Spinal cord (tissue), 10 donors: ENCODE measurements at places on chromosomes 5 and 9. TPM values are rescaled to one million over a fixed set of nuclear protein-coding genes. Genes with fewer than 3 reads are reported as not detected.

- no peaks in the 10 kb centered on the region for H3K36me3 ChIP-seq
- no peak overlapping the region for H3K4me3 ChIP-seq
- DNase-seq, result peak; percentile 67
- no peaks in the 10 kb centered on the region for H3K27me3 ChIP-seq
These were observed 60.3 kb upstream of the DAB2 start for GRCh38 chr5:39485079-39485478.

Gene FKTN
- total RNA-seq, result 37.7 TPM

- peaks cover 3% of the 10 kb centered on the region for H3K4me1 ChIP-seq
- no peak overlapping the region for H3K27ac ChIP-seq
- H3K36me3 ChIP-seq, result no peaks in the 10 kb centered on the region
- DNase-seq, result no peak
These were observed 4.1 kb downstream of the ISOC1 start for GRCh38 chr5:129098488-129099183.

DNA sequence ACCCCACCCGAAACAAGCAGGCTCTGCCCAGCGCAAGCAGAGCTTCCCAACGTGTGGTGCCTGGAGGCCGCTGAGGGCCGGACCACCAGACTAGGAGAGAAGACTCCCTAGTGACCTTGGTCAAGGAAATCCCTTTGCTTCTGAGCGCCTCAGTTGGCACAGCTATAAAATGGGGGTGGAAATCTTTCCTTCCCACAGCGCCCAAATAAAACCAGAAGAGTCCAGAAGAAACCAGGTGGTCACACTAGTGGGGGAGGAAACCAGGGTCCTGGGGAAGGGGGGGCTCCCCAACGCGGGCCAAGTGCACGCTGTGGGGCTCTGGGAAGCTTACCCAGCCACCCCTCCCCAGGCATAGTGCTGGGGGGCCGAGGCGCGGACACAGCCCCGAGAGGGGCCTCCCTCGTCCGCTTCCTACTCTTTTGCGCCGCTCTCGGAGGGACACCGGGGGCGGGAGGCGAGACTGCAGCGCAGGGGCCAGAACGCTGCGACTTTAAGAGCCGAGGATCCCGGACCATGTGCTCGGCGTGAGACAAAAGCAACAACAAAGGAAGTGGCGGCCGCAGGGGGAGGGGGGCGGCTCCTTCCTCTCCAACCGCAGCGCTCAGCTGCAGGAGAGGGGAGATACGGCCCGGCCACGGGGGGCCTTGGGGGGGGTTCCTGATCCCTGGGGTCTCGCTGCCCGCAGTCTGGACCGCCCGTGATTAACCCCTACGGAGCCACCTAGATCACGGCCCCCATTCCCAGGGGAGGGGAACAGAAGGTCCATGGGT lies 885 bp downstream of the RNF44 start:
- H3K27me3 ChIP-seq, result no peaks in the 10 kb centered on the region
- H3K4me1 ChIP-seq, result peaks cover 62% of the 10 kb centered on the region
- peak overlapping the region; percentile 100 for H3K4me3 ChIP-seq
- peak overlapping the region; percentile 99 for H3K27ac ChIP-seq
- peaks cover 32% of the 10 kb centered on the region for H3K36me3 ChIP-seq

DNA sequence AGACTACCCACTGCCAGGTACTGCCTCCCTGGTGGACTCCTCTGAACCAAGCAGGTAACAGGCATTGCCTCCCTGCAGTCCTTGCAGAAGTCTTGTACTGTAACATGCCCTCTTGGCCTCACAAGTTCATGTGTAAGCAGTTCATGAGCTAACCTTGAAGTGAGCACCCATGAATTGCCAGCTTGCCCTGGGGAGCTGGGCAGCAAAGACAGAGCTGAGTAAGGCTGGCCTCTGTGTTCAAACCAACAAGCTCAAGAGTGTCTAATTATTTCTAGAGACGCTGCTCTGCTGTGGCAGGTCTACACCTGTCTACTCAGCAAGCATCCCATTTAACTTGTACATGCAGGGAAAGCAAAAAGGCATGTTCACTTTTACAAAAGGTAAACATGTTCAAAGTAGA lies 113.5 kb downstream of the FEM1C start:
- H3K27ac ChIP-seq, result no peak overlapping the region
- no peaks in the 10 kb centered on the region for H3K4me1 ChIP-seq
- no peak overlapping the region for H3K4me3 ChIP-seq
- no peak for DNase-seq

Gene MAML1
- total RNA-seq, result 10.8 TPM

Gene ATP10B
- 9.3 TPM for total RNA-seq

GRCh38 chr9:126451316-126451885 lies 124.8 kb downstream of the MVB12B start:
- peaks cover 34% of the 10 kb centered on the region for H3K4me1 ChIP-seq
- DNase-seq, result no peak
- no peak overlapping the region for H3K4me3 ChIP-seq
- H3K27me3 ChIP-seq, result no peaks in the 10 kb centered on the region
- H3K36me3 ChIP-seq, result peaks cover 19% of the 10 kb centered on the region

DNA sequence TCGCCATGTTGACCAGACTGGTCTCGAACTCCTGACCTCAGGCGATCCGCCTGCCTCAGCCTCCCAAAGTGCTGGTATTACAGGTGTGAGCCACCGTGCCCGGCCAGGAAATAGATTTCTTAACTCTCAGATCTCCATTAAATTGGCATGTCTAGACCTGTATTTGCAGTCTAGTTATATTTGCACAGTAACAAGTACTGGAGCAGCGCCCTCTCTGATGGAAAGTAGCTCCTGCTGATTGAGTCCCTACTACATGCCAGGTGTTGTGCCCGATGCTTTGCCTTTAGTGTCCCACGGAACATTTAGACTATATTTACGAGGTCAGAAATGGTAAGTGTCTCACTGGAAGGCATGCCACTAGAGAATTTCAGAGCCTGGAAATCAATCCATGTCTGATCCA lies 15.8 kb upstream of the TMED9 start:
- no peak for DNase-seq
- no peak overlapping the region for H3K4me3 ChIP-seq
- no peaks in the 10 kb centered on the region for H3K4me1 ChIP-seq
- peaks cover 2% of the 10 kb centered on the region for H3K27me3 ChIP-seq

GRCh38 chr5:115333164-115333563 lies 36.7 kb upstream of the CCDC112 start:
- no peak for DNase-seq
- H3K36me3 ChIP-seq, result no peaks in the 10 kb centered on the region
- no peak overlapping the region for H3K27ac ChIP-seq
- H3K4me3 ChIP-seq, result no peak overlapping the region
- H3K4me1 ChIP-seq, result peaks cover 6% of the 10 kb centered on the region
- H3K27me3 ChIP-seq, result no peaks in the 10 kb centered on the region

Gene WDR31
- total RNA-seq, result 4.8 TPM

Gene GALNT12
- 6.3 TPM for total RNA-seq

Gene NPR2
- 15.0 TPM for total RNA-seq

- peaks cover 38% of the 10 kb centered on the region for H3K36me3 ChIP-seq
- H3K27ac ChIP-seq, result peak overlapping the region; percentile 94
- no peaks in the 10 kb centered on the region for H3K27me3 ChIP-seq
- peaks cover 19% of the 10 kb centered on the region for H3K4me1 ChIP-seq
- peak overlapping the region; percentile 56 for H3K4me3 ChIP-seq
These were observed 483 bp upstream of the EIF4EBP3 start for GRCh38 chr5:140546851-140547507.

Gene PTGDS
- total RNA-seq, result 6,990 TPM

DNA sequence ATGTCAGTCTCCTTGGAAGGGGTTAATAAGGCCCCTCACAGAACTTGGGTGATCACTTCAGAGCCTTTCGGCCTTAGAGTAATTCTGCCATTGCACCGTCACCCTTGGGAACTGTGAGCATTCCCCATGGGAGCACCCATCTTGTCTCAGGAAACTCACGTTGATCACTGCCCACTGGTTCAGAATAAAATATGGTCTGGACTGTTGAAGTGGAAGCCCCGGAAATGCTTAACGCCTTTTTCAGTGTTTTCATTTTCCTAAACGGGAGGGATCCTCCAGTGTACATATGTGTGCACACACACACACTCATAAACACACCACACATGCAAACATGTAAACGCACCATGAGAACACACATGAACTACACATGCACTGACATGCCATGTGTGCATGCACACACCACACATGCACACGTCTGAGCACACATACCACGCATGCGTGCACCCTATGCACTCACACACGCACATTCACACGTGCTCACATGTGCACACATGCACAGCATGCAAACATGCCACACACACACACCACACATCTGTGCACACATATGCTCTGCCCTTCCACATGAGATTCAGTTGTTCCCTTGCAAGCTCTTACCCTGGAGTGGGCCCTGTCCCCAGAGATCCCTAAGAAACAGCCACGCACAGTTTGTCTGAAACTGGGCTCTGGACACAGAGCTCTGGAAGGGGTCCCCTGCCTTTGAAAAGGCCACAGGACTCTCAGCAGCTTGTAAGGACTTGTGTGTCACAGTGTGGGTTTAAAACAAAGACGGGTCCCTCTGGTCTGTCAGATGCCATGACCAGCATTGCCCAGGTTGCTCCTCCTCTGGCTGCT lies 17.0 kb downstream of the MRPL36 start:
- peaks cover 22% of the 10 kb centered on the region for H3K4me1 ChIP-seq
- no peaks in the 10 kb centered on the region for H3K36me3 ChIP-seq
- peak; percentile 6 for DNase-seq
- H3K4me3 ChIP-seq, result no peak overlapping the region
- H3K27me3 ChIP-seq, result no peaks in the 10 kb centered on the region
- H3K27ac ChIP-seq, result no peak overlapping the region

GRCh38 chr5:168647083-168647482 lies 67.9 kb upstream of the PANK3 start:
- H3K4me3 ChIP-seq, result no peak overlapping the region
- no peaks in the 10 kb centered on the region for H3K27me3 ChIP-seq
- no peaks in the 10 kb centered on the region for H3K36me3 ChIP-seq
- no peak for DNase-seq

Gene LCN15
- not detected for total RNA-seq

- no peak for DNase-seq
- H3K36me3 ChIP-seq, result no peaks in the 10 kb centered on the region
- H3K4me1 ChIP-seq, result no peaks in the 10 kb centered on the region
- no peaks in the 10 kb centered on the region for H3K27me3 ChIP-seq
- H3K4me3 ChIP-seq, result no peak overlapping the region
These were observed 238.1 kb downstream of the SPOCK1 start for GRCh38 chr5:137260820-137261695.

- H3K36me3 ChIP-seq, result peaks cover 14% of the 10 kb centered on the region
- peaks cover 11% of the 10 kb centered on the region for H3K4me1 ChIP-seq
- no peaks in the 10 kb centered on the region for H3K27me3 ChIP-seq
- no peak for DNase-seq
These were observed 3.2 kb downstream of the GRPEL2 start for GRCh38 chr5:149348518-149348917.

Gene KLHL3
- total RNA-seq, result 12.5 TPM

DNA sequence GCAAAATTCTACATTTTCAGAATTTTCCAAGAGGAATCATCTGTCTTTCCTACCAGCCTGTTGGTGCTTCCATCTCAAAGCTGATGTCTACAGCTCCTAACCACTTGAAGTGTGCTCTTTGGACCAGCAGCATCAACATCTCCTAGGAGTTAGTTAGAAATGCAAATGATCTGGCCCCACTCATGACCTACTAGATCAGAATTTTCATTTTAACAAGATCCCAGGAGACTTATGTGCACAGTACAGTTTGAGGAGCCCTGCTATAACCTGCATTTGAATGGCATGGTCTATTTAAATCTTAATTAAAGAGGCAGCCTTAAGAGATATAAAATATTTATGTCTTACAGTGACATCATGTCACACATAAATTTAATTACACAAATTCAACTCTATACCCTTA lies 33.8 kb downstream of the ITK start:
- no peaks in the 10 kb centered on the region for H3K36me3 ChIP-seq
- no peak overlapping the region for H3K27ac ChIP-seq
- no peak overlapping the region for H3K4me3 ChIP-seq

Gene ZNF462
- total RNA-seq, result 61.7 TPM

GRCh38 chr9:122810306-122810946 lies 10.5 kb downstream of the OR1K1 start:
- peaks cover 4% of the 10 kb centered on the region for H3K4me1 ChIP-seq
- no peak overlapping the region for H3K27ac ChIP-seq
- peak; percentile 87 for DNase-seq
- no peak overlapping the region for H3K4me3 ChIP-seq
- H3K36me3 ChIP-seq, result peaks cover 4% of the 10 kb centered on the region
- H3K27me3 ChIP-seq, result no peaks in the 10 kb centered on the region

DNA sequence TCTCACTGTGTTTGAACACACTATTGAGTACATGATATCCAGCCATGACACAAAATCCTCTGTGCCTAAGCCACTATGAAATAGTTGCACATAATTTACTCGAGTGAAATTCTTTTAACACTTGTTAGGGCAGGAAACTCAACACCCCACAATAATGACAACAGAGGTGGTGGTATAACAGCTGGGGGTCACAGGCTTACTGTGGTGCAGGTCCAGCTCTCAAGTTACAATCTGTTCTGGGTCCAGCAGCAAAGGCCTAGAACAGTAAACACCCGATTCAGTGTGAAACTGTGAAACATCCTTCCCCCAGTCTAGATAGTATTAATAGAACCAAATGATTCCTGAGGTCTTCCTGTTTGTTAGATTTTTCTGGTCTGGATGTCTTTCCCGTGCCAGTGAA lies 102.9 kb upstream of the APC start:
- H3K27me3 ChIP-seq, result no peaks in the 10 kb centered on the region
- no peak for DNase-seq
- H3K27ac ChIP-seq, result no peak overlapping the region
- H3K4me1 ChIP-seq, result peaks cover 4% of the 10 kb centered on the region

DNA sequence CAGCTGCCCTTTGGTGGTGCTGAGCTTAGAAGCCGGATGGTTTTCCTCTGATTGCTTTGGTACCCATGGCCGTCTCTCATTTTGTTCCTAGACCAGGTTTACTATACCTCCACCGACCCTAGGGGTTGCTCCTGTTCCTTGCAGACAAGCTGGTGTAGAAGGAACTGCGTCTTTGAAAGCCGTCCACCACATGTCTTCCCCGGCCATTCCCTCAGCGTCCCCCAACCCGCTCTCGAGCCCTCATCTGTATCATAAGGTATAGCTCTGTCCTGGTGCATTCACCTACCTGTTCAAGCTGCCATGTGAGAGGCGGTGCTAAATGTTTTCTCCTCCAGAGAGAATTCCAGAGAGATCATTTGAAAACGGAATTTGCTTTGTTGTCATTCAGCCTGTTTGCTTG lies 39.5 kb downstream of the TENT4A start:
- H3K27ac ChIP-seq, result no peak overlapping the region
- no peaks in the 10 kb centered on the region for H3K4me1 ChIP-seq
- H3K36me3 ChIP-seq, result peaks cover 78% of the 10 kb centered on the region
- no peak overlapping the region for H3K4me3 ChIP-seq
- no peak for DNase-seq
- H3K27me3 ChIP-seq, result no peaks in the 10 kb centered on the region

Gene DMRT1
- not detected for total RNA-seq

DNA sequence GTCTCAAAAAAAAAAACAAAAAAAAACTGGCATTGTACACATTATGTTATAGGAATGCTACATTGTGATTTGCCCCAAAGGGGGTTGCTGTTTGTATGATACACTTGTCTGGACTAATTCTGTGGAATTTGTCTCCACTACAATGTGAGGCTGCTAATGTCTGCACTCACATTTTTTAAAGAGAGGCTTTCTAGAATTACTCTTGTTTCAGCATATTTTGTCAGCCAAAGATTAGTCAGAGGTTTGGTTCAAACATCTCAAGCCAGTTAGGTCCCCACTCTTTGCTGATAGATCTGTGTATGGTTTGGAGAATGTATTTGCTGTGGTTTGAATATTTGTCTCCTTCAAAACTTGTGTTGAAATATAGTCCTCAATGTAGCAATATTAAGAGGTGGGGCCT lies 59.3 kb upstream of the ZNF169 start:
- no peak for DNase-seq
- H3K36me3 ChIP-seq, result no peaks in the 10 kb centered on the region
- H3K27me3 ChIP-seq, result no peaks in the 10 kb centered on the region
- H3K4me1 ChIP-seq, result no peaks in the 10 kb centered on the region
- H3K4me3 ChIP-seq, result no peak overlapping the region

- H3K4me3 ChIP-seq, result no peak overlapping the region
- no peaks in the 10 kb centered on the region for H3K4me1 ChIP-seq
- H3K36me3 ChIP-seq, result no peaks in the 10 kb centered on the region
These were observed 55.6 kb upstream of the LMX1B start for GRCh38 chr9:126558051-126558665.
